Activated CD4-positive, alpha-beta T cell treated with anti-CD3 and anti-CD28 coated beads for 36 hours (primary cell): ENCODE measurements at places on chromosomes 1 and 21. TPM values are rescaled to one million over a fixed set of nuclear protein-coding genes. Genes with fewer than 3 reads are reported as not detected.

DNA sequence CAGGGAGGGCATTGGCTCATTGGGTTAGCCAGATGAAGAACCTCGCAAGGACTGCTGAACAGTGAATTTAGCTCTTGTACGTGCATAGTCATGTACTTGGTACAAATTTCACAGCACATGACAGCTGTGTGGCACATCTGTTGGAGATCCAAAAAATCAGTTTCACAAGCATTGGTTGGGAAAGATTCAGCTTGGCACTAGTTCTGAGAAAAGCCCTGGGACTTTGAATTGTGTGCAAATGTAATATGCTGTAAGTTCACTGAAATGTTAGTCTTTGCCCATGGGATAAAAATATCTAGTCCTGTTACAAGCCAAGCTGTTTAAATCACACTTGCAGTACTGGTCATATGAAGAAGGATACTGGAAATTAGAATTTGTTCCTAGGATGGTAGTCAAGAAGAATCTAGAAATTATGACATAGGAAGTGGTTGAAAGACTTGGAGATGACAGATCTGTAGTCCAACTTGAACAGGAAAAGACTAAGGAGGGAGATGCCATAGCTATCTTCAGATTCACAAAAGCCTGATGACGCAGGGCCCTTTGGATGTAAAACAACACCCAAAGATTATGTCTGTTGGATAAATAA lies 19.2 kb downstream of the LAMC2 start:
- no peak for DNase-seq

DNA sequence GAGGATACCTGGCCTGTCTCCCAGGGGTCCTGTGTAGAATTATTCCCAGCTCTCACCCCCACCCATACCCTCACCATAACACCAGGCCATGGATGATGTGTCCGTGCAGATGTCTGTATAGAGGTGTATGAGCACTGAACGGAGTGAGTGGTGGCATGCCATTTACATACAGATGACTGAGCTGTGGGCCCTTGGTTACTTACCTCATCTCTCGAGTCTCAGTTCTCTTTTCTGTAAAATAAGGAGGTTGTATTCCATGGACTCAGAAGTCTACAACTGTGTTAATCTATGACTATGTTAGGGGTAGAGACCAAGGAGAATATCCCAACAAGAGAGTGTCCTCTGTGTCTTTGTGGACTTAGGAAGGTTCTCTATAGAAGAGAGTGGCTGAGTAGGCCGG lies 65.6 kb upstream of the CD1D start:
- DNase-seq, result no peak

GRCh38 chr1:164562061-164562460 lies 3.1 kb downstream of the PBX1 start:
- DNase-seq, result no peak

Gene TSPEAR
- not detected for total RNA-seq

DNA sequence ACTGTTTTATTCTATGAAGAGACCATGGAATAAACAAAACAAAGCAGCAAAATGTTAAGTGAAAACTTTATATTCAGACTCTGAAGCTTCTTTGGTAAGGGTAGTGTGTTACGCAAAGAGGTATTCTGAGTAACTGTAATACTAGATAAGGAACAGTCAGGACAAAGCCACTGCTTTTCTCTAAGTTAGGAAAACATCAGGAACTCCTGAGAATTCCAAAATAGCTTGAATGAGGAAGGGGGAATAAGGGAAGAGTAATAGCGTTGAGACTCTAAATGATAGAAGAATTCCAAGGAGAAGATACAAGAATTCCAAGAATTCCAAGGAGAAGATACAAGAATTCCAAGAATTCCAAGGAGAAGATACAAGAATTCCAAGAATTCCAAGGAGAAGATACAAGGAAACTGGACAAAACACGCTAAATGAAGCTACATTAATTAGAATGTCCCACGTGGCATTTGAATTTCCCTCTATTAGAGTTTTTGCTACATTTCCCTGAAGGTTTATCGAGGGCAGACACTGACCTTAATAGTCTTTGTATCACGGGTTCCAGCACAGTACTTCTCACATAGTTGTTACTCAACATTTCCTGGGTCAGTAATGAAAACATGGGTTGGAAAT lies 71.5 kb downstream of the SMYD3 start:
- DNase-seq, result no peak

- no peak for DNase-seq
These were observed 4.0 kb downstream of the CDKN2C start for GRCh38 chr1:50973875-50974617.

Gene KRTAP11-1
- total RNA-seq, result not detected

Gene FASLG
- 4.0 TPM for total RNA-seq

GRCh38 chr1:58902830-58903513 lies 119.1 kb upstream of the JUN start:
- no peak for DNase-seq

Gene LCE2C
- not detected for total RNA-seq

DNA sequence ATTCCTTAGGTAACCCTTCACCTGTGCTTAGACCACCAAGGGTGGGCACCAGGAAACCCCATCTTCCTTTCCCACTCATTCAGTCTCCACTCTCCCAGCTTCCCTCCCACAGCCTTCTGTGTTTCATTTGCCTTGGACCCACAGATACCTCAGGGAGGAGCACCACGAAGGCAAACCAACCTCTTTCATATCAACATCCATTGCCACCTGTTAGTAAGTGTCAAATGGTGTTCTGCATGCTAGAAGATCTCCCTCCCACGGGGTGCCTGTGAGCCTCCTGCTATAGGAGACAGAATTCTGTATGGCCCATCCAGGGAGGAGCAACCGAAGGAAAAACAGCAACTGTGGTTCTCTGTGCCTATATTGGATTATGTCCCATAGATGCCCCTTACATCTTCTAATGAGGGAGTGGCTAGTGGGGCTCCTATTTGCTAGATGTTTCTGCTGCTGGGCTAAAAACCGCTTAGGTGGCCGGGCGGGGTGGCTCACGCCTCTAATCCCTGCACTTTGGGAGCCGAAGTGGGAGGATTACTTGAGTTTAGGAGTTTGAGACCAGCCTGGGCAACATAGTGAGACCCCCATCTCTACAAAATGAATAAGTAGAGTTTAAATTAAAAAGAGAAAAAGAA lies 25.6 kb upstream of the SCCPDH start:
- no peak for DNase-seq

- peak; percentile 71 for DNase-seq
These were observed 13.5 kb downstream of the KCNK1 start for GRCh38 chr1:233627376-233627775.

DNA sequence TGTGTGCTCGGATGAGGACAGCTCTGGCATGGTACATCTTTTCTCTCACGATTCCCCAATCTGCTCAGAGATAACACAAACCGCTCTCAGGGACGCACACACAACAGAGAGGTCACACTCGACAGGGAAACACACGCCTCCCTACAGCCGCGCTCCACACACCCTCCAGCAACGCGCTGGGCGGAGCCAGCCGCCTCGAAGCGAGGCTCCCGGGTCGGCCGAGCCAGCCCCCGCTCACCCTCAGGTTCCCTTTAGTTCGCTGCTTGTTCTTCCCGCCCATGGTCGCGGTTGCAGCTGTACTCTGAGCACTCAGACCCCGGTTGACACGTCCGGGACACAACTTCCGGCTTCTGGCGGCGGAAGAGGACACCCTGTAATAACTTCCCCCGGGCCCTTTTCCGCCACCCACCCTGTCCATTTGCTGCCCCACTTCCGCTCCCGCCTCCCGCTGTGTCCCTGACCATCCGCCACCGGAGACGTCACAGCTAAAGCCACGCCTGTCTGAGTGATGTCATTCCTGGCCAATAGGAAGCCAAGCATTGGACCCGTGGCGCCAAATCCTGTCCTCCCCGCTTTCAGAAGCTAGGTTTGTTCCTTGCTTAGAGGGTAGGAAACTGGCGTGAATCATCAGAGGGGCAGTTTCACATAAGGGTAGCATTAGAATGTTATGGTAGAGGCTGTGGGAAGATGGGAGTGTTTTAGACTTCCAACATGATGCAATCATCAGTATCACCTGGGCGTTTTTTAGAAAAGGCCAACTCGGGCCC lies at the start of gene LTN1:
Gene LTN1, minus strand, starts transcription at position 352 of the 767 bp plus-strand sequence. Its CDS starts 72 bp downstream, at position 280.
- DNase-seq, result peak; percentile 100

Gene GJA5
- not detected for total RNA-seq
